ENCODE measurements at places on chromosomes 2 and 18.

DNA sequence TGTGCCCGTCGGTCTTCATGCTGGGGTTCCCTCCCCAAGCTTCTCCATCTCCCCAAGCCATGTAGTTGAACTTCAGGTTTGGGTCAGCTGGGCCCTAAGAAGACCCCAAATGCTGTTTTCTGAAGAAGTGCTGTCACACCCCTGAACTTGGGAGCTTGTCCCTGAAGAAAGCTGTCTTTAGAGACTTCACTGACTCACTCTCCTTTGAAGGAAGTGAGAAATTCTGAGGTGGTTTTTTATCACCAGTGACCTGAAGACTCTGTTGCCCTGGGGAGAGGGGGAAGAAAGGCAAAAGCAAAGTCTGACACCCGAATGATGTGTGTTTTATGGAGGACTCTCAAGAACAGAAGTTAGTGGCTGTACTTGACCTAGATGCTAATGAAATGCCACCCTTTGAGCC lies 83.6 kb upstream of the BCL2L11 start:
- DNase-seq: no peak

- no peak for DNase-seq
These were observed 3.4 kb downstream of the MBP start for GRCh38 chr18:77129150-77129551.

DNA sequence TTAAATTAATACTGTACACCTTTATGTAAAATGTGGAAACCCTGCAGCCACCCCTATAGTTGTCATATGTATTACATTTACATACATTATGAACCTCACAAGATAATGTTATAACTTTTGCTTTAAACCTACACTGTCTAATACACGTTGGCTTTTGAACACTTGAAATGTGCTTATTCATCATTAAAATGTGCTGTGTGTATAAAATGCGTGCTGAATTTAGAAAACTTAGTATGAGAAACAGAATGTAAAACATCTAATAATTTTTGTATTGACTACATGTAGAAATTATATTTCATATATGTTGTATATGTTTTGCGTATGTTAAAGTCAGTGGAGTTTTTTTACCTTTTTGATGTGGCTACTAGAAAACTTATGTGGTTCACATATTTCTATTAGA lies 68.8 kb downstream of the MAPRE2 start:
- no peak for DNase-seq

GRCh38 chr2:191693166-191693565 lies 15.2 kb downstream of the NABP1 start:
- no peak for DNase-seq

DNA sequence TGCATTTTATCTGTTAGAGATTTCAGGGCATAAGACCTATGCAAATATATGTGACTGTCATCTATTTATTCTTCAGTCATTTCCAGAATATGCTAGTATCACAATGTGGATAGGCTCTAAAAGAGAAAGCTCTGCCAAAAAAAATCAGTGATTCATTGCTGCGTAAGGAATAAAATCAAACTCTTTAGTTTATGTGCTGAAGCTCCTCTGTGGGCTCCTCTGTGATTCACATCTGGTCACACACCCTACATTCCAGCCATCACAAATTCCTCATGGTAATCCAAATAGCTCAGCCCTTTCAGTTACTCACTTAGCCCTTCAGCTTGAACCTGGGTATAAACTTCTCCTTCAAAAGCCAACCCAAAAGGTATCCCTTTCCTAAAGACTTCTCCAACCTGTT lies 21.4 kb downstream of the DLGAP1 start:
- DNase-seq: no peak

DNA sequence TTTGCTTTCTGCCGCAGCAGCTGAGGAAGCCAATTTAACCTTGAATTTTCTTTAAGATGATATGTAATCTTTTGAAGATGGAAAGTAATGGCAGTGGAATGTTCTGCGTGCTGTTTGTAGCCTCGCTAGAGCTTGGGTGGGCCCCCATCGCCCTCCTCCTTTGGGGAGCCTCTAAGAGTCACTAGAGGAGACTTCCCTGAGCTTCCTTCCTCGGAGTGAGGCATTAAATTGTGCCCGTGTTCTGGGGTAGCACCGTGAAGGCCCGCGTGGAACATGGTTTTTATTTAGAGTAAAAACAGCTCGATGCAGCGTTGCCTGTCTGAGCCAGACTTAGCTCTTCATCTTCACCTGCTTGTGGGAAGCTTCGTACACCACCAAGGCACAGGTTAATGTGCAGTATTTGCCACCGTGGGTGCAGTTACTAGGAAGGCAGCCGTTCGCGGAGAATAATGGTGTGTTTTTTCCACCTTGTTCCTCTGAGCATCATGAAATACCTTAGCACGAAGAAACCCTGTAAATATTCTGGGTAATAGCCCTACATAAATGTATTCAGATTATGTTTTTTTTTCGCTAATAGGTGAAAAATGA lies 38.5 kb downstream of the NCK2 start:
- DNase-seq: no peak

DNA sequence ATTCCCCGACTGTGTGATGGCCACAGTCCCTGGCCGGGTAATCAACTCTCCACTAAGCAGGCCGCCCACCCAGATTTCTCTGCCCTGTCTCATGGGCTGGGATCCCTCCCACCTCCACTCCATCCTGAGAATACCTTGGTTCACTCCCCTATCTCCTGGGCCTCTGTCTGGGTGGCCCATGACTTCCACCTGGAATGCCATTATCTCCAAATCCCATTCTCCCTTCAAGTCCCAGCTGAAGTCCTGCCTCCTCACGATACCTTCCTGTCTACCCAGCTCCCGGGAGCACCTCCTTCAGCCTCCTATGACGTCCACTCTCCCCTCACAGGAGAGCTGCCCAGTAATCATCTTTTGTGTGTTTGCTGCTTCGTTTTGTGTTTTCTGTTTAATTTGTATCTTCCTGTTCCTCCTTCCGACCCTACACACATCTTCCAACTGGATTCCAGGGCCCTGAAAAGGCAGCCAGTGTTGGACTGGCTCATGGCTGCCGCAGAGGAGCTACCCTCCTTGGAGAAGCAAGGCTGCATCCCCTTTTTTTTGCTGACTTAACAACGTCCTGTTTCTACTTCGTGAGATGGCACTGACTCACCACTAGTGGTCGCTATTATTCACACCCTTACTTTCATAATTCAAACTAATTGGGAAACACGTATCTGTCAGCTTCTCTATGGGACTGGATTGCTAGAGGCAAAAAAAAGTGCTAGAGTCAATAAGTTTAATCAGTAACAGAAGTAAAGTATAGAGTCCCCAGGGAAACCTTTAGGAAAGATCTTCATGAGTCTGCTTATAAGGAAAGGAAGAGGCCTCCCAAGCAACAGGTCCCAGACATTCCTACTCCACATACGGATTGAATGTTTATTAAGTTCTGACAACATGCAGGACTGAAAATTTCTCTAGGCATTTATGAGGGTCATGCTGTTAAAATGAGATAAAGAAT lies 171.9 kb upstream of the GATA6 start:
- no peak for DNase-seq

DNA sequence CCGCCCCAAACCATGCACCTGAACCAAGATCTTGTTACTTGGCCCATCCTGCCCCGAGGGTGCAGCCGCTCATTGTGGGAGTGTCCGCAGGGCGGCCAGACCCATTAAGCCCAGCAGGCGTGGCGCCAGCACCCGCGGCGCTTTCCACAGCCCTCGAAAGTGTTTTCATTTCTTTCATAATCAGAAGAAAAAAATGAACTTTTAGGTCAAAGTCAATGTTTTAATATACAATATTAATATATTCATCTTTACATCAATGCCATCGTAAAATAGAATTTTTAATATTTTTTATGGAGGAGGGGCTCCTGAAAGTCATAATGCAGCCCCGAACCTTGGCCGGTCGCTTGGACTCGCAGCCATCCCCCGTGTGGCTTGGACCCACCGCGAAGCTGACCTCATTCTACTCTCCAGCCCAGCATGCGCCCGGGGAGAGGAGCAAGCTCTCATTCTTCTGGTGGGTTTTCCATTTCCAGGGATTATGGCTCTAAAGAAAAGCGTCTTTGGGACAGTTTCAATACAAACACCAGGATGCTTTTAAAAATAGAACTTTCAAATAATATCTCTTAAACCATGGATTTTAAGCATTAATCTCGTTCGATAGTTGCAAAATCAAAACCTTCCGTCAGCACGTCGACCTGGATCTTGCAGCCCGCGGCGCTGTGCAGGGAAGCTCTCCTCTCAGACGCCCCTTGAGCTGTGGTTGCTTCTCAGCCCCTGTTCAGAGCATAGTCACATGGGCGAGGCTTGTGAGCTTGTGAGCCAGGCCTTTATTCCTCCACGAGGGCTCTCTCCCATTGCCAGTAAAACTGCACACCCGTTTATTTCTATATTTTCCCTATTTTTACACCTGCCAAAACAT lies 17.2 kb upstream of the ASB1 start:
- no peak for DNase-seq

GRCh38 chr2:154537843-154538450 lies 160.5 kb upstream of the KCNJ3 start:
- DNase-seq: no peak
